ENCODE measurements at places on chromosomes 12 and 14. TPM values are rescaled to one million over a fixed set of nuclear protein-coding genes. Genes with fewer than 3 reads are reported as not detected.

- DNase-seq = no peak
These were observed 84.8 kb downstream of the PLBD1 start for GRCh38 chr12:14482886-14483285.

- no peak for DNase-seq
These were observed 497.7 kb downstream of the FUT8 start for GRCh38 chr14:65910108-65910786.

DNA sequence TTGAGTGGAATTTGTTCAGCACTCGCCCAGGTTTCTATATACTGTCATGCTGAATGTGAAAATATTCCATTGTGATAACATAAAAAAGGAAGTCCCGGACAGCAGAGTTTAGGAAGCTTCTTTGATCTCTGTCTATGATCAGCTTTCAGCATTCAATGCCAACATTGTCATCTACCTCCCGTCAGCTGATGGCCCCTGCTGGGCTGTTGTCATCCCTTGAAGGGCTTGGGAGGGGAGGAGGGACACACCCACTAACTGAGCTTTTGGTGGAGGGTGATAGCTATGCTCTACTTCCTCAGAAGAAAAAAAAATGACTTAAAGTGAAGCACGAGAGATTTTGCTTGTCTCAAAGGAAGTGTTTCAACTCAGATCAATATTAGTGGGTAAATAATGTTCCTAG is 4.7 kb upstream of the KRT77 start:
- no peak for DNase-seq

GRCh38 chr14:69877492-69877891 is 1.7 kb upstream of the SMOC1 start:
- no peak for DNase-seq

Gene ST8SIA1
- 6.9 TPM for total RNA-seq

Gene IL23A
- total RNA-seq = not detected
